Stimulated activated CD8-positive, alpha-beta memory T cell treated with anti-CD3 and anti-CD28 coated beads, Interleukin-2, amount 100 ng/mL, for 1 hour (primary cell): ENCODE measurements at places on chromosomes 11 and 22.

- no peak for DNase-seq
These were observed 25.2 kb upstream of the PTPRJ start for GRCh38 chr11:47955061-47955755.

DNA sequence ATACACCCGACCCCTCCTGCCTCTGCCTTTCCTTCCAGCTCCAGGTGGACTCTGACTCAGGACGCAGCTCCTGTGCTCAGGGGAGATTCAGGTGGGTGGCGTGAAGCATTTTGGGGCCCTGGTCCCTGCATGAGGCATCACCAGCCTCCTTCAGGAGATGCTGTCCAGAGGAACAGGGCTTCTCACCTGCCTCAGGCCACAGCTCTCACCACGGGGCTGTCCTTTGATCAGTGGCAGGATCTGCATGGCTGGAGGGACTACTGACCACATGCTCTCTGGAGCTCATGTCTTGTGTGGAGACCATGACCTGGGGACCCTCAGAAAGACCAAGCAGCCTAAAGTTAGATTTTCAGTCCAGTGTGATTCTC is 58.8 kb downstream of the GGTLC2 start:
- no peak for DNase-seq

DNA sequence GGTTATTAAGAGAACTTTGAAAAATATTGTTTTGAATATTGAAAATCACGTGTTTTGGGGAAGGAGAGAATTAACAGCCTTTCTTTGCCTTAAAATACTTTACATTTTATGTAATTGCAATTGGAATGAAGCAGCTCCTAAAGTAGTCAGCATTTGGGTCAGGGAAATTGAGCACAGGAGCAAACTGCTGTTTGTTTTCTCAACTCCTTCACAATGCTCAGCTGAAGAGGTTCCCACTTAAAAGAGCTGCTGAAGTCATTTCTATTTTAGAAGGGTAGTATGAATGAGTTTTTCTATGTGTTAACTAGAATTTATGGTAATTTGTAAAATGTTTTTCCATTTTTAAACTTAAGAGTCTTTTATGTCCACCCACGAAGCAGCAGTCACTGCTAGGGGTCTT is 8.1 kb upstream of the UCP2 start:
- no peak for DNase-seq

- no peak for DNase-seq
These were observed 64.8 kb downstream of the RPUSD4 start for GRCh38 chr11:126146454-126147192.

GRCh38 chr11:35711924-35712323 is 49.3 kb downstream of the TRIM44 start:
- DNase-seq = no peak

- no peak for DNase-seq
These were observed 4.3 kb downstream of the RSPH14 start for GRCh38 chr22:23137468-23137867.

DNA sequence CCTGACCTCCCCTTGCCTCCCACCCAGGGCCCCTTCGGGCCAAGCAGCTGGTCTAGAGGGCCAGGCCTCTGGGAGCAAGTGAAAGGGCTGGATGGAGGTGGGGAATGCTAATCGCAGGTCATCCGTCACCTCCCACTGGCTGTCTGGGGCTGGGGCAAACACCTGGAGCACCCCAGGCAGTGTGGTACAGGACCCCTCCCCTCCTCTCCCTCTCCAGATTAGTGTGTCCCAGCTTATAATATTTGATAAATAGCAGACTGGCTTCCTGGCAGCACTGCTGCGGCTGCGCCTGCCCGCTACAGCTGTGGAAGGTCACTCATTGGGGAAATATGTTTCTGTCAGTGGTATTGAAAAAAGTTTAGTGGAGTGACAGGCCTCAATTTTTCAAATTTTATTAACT is 90.7 kb upstream of the PHOX2A start:
- no peak for DNase-seq

- DNase-seq = no peak
These were observed 102.4 kb upstream of the THY1 start for GRCh38 chr11:119525180-119525866.

GRCh38 chr22:47392054-47392347 is 629.6 kb downstream of the TBC1D22A start:
- no peak for DNase-seq

DNA sequence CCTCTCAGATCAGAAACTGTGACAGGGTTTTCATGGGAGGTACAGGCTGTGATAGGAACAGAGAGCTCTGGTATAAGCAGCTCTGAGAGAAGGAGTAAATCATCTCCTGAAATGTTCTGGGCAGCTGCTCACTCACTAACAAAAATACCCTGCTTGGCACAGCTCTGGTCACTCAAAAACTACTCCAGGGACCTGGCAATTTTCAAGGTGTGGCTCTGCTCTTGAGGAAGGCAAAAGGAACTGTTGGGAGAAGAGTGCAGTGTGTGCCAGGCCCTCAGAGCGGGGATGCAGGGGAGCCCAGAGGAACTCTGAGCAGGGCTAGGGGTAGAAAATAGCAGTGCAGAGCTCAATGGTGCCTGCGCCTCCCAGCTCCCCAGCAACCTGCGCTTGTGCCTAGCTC is 180.5 kb upstream of the ZBED5 start:
- no peak for DNase-seq

GRCh38 chr22:17303840-17304779 is 65.2 kb upstream of the CECR2 start:
- DNase-seq = no peak

DNA sequence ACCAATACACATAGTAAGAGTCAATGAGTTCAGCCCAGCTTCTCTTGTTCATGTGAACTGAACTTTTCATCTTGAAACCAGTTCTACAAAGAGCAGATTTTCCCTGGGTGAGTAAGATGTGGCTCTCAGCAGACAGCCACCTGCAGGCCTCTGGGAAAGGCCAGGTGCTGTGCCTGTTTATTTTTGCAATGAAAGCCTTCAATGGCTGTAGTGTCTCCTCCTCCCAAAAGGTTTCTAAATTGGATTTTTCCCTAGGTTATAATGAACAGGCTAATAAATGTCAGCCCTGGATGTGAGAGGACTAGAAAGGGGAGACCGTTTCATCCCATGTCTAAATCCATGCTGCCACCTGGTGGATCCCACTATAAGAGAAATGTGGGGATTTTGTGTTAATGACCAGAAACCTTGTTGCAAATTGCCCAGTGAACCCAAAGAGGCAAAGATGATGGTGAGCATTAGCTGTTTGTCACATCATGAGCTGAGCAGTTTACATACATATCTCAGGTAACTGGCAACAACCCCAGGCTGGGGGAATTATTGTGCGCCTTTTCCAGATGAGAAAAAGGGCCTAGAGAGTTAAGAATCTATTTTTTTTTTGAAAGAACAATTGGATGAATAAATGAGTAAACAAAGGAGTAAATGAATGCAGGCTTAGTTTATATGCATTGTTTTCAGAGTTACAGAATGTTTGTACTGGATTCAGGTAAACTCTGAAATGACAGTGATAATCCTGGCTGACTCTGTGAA is 12.7 kb downstream of the C11orf91 start:
- no peak for DNase-seq

- DNase-seq = no peak
These were observed 5.5 kb downstream of the GRK3 start for GRCh38 chr22:25569983-25570382.

DNA sequence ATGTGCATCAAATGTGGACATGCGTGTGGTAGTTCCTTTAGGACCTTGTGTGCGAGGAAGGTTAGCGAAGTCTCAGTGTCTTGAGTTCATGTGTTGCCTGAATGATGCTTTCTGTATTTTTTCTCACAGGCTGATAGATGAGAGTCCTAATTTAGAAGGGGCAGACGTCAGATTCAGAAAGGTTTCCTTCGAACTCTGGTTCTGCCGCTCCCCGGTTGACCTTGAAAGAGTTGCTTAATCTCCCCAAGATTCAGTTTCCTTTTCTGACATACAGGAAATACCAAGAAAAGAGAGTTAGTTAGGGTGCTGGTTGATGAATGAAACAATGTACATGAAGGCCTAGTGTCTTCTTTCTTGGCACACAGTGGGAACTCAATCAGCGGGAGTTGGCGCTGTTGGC is 35.9 kb upstream of the TTC12 start:
- DNase-seq = no peak

DNA sequence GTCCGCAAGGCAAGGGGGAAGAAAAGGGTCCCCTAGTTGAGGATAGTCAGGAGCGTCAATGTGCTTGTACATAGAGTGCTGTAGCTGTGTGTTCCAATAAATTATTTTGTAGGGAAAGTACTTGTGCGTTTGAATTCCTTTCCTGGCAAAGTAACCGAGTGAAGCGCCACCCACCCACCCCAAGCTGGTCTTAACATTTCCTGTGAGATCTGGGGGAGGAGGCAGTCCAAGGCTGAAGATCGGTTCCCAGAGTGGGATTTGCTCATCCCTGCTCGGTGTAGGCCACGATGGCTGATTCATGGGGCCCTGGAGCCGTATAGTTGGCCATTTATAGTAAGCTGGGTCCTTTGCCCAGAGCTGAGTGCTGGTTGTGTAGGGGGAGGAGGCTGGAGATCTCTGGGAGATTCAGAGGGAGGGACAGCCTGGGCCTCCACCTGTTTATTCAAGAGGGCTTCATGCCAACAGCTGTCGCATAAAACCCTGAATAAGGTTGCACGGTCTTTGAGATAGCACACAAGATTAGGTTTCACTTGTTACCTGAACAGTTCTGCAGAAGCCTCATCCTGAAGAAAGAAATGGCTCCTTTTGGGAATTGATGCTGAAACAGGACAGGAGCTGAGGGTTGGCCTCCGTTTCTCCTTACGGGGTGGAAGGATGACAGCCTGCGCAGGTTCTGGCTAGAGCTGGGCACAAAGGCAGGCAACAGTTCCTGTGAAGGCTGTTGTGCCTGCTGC is 2.4 kb downstream of the ATF4 start:
- no peak for DNase-seq
